ENCODE measurements at places on chromosomes 3 and 15.

DNA sequence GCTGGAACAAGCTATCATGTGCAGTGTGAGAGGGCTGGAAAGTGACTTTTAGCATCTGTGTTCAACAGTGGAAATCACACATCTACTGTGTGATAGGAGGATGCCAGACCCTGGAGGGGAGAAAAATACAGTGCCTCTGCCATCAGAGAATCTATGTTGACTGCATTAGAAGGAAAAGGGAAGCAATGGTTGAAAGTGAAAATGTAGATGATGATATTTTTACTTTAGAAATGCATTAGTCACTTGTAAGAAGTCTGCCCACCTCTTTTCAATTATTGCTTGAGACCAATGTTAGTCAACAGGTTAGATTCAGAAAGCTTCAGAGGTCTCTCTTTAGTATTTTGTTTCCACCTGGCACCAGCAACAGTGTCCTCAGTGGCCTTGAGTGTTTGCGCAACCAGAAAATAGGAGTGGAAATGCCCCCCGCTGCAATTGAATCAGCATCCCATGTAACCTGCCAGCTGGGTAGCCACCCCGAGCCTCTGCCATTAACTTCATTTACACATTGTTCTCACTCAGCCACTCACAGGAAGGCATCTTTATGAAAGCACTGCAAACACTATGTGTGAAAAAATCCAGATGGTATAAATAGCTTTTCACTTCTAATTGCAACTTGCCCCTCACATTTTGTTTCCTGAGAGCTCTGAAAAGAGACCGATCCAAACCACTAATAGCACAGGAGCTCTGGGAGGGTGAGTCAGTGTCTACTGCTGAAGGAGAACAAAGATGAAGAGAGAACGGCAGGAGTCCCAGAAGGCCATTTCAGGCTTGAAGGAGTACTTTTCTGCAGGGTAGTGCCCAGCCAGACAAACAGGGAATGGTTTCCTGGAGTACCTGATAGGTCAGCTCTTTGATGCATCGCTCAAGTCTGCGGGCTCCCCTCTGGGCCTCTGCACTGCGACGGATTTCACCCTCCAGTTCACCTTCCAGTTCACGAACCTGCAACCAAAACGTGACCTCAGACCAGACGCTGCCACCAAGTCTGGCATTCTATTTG is 92.1 kb downstream of the HHLA2 start:
- no peak for DNase-seq

- no peak for DNase-seq
Measured at GRCh38 chr3:1355691-1356090, 262.9 kb downstream of the CNTN6 start.

DNA sequence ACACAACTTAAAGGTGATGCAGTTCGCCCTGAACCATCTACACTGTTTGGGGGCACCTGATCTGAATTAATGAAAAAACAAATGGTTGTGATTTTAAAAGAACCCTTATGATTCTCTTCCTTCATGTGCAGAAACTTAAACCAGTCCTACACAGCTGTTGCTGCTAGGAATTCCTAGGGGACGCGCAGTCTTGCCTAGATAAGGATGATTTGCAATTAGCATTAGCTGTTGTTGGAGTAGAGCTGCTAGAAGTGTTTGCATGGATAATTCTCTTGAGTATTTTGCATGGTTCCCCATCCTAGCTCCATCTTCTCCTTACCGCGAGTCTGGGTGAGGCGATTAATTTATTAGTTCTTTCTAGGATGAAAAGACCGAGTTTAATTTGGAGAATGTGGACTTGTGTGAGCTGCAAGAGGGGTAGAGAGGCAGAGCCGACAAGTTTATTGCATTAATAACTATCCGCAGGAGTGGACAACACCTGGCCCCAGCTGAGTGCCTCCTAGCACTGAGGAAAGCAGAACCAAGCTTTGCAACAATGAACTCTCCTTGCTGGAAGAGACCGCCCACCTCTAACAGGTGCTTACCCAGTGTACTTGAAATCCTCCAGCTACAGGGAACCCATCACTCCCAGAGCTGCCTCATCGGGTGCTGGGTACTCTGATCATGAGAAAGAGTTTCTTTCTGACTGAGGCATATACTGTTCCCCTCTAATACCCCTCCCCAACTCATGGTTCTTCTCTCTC is 75.0 kb upstream of the WNT7A start:
- no peak for DNase-seq

- no peak for DNase-seq
Measured at GRCh38 chr3:38274864-38275649, 7.0 kb upstream of the SLC22A14 start.

- no peak for DNase-seq
Measured at GRCh38 chr3:171364500-171364899, 95.7 kb downstream of the TNIK start.

- peak; percentile 26 for DNase-seq
Measured at GRCh38 chr3:150925751-150926201, 20.5 kb upstream of the MINDY4B start.

DNA sequence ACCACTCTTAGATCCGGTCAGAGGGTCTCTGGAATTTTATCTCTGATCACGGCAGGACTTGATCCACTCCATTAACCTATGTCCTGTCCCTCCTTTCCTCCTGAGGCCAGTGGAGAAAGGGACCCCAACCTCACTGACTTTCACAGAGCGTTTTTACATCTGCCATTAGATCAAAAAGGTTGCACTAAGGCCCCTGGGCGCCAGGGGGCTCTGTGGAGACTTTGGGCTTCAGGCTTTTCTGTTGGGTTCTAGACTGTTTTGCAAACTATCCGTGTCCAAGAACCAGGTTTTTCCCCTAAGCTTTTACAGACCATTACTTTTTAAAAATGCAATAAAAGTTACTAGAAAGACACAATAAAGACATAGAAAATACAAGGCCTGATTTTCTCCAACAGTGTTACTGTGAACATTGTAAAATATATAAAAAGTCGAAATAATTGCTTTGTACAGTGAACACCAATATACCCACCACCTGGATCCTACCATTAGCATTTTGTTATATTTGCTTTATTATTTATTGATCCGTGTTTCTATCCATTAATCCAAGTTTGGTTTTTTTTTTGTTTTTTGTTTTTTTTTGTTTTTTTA is 159.7 kb downstream of the POLR2M start:
- no peak for DNase-seq

DNA sequence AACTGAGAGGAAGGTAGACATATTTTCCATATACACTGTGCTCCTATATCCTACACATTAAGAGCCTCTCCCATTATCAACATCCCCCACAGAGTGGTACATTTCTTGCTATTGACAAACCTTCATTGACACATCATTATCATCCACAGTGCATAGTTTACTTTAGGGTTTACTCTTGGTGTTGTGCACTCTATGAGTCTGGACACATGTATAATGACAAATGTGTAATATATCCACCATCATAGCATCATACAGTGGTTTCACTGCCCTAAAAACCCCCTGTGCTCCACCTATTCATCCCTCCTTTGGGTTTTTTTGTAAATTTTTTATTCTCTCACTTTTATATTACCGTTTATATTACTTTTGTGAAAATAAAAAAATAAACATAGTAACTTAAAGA is 22.2 kb upstream of the CLDN18 start:
- no peak for DNase-seq

DNA sequence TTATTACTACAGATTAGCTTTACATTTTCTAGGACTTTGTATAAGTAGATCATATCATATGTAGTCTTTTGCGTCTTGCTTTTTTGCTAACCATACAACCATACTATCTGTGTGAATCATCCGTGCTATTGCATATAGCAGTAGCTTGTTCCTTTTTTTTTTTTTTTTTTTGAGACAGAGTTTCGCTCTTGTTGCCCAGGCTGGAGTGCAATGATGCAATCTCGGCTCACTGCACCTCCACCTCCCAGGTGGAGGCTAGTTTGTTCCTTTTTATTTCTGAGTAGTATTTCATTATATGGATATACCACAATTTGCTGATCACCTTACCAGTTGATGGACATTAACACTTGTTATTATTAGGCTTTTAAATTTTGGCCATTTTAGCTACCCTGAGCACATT is 54.5 kb upstream of the TBL1XR1 start:
- no peak for DNase-seq

GRCh38 chr3:134911586-134912548 is 116.8 kb downstream of the EPHB1 start:
- no peak for DNase-seq

- DNase-seq, result peak; percentile 26
Measured at GRCh38 chr15:65641768-65642475, 20.2 kb downstream of the SLC24A1 start.

DNA sequence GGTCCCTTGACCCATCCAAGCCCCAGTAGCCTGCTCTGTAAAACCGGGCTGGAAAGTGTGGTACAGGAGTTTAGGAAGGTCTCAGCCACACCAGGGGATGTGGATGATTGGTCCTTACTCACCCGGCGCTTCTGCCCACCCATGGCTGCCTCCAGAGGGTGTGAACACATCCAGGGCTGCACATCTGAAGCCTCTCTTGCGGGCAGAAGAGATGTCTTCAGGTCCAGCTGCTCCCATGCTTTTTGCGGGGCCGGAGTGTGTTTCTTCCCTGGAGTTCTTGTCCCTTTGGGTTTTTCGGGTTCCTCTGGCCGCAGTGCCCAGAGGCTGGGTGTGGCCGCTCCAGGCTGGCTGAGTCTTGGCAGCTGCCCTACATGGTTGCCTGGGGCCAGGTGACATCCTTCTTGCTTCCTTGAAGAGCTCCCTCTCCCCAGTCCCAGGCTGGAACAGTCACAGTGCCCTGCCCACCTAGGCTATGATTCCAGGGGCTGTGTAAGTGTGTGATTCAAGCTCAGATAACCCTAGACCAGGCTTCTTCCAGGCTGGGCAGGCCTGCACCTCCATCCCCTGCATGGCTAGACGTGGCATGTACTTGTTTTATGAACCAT is 33.9 kb downstream of the HDAC11 start:
- no peak for DNase-seq

GRCh38 chr3:29427266-29428103 is 146.6 kb downstream of the RBMS3 start:
- DNase-seq, result peak; percentile 52

DNA sequence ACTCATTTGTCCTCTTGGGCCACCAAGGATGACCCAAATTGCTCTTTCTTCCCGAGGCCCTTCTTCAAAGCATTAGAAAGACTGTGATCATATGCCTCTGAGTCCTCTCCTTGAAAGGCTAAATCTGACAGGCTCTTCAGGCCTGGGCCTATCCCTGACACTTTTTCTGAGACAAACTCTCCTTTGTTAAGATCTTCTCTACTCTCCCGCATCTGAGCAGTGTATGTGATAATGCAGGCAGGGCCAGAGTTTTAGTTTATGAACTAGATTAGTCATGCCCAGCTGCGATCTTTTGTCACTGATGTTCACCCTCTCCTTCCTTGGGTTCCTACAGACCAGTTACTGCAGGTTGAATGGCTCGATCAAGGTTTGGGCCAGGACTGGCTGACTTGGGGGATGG is 39.2 kb downstream of the MASP1 start:
- no peak for DNase-seq

DNA sequence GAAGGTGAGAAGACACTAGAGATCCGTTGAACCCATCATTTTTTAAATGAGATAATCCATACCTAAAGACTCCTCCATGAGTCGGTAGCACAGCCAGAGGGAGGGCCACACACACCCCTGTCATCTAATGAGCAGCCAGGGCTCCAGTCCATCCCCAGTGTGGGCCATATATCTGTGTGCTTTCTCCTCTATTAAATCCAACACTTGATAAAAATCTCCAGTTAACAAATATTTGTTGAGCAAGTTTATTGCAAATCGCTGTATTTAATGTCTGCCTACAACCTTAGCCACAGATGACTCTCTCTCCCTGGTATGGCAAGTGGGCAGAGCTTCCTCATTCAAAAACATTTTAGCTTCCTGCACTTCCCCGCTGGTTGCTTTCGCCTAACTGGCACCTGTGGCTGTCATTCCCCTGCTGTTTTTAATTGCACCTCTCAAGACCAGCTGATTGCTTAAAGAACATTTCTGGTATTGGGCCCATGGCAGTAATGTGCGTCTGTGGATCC is 82.8 kb downstream of the SMAD3 start:
- DNase-seq, result no peak

- peak; percentile 34 for DNase-seq
Measured at GRCh38 chr3:71444028-71444860, 139.3 kb downstream of the FOXP1 start.

- no peak for DNase-seq
Measured at GRCh38 chr15:62112081-62112480, 45.3 kb downstream of the C2CD4A start.

GRCh38 chr15:99682455-99682854 is 50.8 kb downstream of the LYSMD4 start:
- peak; percentile 63 for DNase-seq

GRCh38 chr3:3192286-3192675 is 12.8 kb upstream of the CRBN start:
- DNase-seq, result no peak

GRCh38 chr3:179651687-179652446 is 973 bp upstream of the USP13 start:
- DNase-seq, result no peak

DNA sequence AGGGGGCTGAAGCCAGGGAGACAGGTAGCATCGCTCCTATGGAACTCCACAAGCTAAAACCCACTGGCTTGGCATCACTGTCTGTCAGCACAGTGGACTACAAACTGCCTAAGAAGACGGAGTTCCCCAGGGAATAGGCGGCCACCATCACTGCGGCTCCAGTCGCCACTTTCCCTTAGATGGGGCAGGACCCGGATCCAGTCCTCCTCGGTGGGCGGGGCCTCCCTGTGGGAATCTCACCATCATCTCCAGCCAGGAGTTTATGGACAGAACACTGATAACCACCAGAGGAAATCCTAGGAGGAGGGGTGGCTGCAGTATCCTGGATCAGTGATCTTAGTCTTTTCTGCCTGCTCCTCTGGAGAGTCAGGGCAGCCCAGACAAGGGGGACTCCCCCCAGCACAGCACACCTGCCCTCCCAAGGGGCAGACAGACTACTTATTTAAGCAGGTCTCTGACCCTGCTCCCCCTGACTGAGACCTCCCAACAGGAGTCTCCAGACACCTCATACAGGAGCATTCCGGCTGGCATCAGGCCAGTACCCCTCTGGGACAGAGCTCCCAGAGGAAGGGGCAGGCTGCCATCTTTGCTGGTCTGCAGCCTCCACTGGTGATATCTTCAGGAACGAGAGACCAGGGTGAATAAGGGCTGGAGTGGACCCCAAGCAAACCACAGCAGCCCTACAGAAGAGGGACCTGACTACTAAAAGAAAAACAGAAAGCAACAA is 435.6 kb upstream of the RASGRP1 start:
- DNase-seq, result no peak

DNA sequence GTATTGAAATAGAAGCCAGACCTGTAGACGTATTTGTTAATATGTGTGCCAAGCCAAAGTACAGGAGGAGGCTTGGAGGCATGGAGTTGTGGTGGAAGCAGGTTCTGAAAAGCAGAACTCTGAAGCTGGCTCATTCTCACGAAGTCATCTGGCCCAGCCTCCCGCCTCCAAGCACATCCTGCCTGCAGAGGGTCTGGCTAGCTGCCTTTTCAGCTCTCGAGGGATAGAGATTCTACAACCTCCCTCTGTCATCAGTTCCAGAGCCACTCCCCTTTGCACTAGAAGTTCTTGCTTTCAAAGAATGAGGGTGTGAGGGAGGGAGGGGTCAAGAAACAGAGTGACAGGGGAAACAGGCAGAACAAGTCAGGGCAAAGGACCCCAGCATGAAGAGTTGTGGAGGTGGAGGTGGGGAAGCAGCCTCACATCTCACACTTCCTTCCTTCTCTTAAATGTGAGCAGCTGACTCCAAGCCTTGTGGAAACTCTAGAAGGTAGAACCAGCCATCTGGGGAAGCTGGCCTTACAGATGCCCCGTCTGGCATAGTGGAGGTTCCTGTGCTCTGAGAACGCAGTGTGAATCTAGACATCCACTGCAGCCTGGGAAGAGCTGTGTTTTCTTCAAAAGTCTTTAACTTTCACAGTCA is 95.3 kb downstream of the SLC49A4 start:
- DNase-seq, result peak; percentile 88

- no peak for DNase-seq
Measured at GRCh38 chr3:160135851-160136250, 89.4 kb upstream of the C3orf80 start.
